ENCODE measurements at places on chromosomes 11 and 22. TPM values are rescaled to one million over a fixed set of nuclear protein-coding genes. Genes with fewer than 3 reads are reported as not detected.

GRCh38 chr11:75785187-75785586, 16.6 kb downstream of the DGAT2 start:
- DNase-seq, result no peak
- H3K36me3 ChIP-seq, result no peaks in the 10 kb centered on the region
- H3K27me3 ChIP-seq, result no peaks in the 10 kb centered on the region
- no peak overlapping the region for H3K4me3 ChIP-seq
- no peaks in the 10 kb centered on the region for H3K4me1 ChIP-seq

GRCh38 chr11:73951797-73952196, 971 bp downstream of the DNAJB13 start:
- H3K4me1 ChIP-seq, result peaks cover 11% of the 10 kb centered on the region
- no peaks in the 10 kb centered on the region for H3K36me3 ChIP-seq
- DNase-seq, result no peak

- H3K27me3 ChIP-seq, result no peaks in the 10 kb centered on the region
- H3K4me3 ChIP-seq, result peak overlapping the region; percentile 63
- no peak for DNase-seq
- peak overlapping the region; percentile 71 for H3K27ac ChIP-seq
- peaks cover 6% of the 10 kb centered on the region for H3K36me3 ChIP-seq
- peaks cover 6% of the 10 kb centered on the region for H3K4me1 ChIP-seq
Observed at GRCh38 chr11:10451426-10452116, 3.5 kb upstream of the AMPD3 start.

DNA sequence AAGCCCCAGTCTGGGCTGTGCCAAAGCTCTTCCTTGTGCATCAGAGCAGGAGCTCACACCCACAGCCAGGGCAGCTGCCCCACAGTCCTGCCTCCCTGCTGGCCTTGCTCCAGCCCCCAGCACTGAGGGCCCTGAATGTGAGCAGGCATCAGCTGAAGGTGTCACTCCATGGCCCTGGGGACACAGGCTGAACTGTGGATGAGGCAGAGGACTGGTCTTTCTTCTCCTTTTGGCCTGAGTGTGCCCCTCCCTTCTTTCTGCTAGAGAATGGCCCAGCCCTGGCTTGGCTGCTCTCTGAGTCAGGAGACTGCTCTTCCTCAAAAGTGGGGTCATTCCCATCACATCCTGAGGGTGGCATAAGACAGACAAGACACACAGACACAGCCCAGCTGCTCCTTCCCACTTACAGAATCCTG, 16.2 kb downstream of the OTOG start:
- H3K27me3 ChIP-seq, result peaks cover 29% of the 10 kb centered on the region
- H3K4me1 ChIP-seq, result no peaks in the 10 kb centered on the region
- H3K27ac ChIP-seq, result no peak overlapping the region
- DNase-seq, result peak; percentile 24
- no peak overlapping the region for H3K4me3 ChIP-seq

Gene ART1
- total RNA-seq, result not detected

Gene OR8G1
- total RNA-seq, result not detected

Gene OR4C13
- total RNA-seq, result not detected

GRCh38 chr11:130300567-130300966, 14.2 kb downstream of the ZBTB44 start:
- peaks cover 16% of the 10 kb centered on the region for H3K4me1 ChIP-seq
- no peaks in the 10 kb centered on the region for H3K27me3 ChIP-seq
- peaks cover 10% of the 10 kb centered on the region for H3K36me3 ChIP-seq
- H3K4me3 ChIP-seq, result no peak overlapping the region
- H3K27ac ChIP-seq, result no peak overlapping the region
- DNase-seq, result no peak

Gene GSTP1
- total RNA-seq, result 1,733 TPM

Gene NUP160
- total RNA-seq, result 32.0 TPM

DNA sequence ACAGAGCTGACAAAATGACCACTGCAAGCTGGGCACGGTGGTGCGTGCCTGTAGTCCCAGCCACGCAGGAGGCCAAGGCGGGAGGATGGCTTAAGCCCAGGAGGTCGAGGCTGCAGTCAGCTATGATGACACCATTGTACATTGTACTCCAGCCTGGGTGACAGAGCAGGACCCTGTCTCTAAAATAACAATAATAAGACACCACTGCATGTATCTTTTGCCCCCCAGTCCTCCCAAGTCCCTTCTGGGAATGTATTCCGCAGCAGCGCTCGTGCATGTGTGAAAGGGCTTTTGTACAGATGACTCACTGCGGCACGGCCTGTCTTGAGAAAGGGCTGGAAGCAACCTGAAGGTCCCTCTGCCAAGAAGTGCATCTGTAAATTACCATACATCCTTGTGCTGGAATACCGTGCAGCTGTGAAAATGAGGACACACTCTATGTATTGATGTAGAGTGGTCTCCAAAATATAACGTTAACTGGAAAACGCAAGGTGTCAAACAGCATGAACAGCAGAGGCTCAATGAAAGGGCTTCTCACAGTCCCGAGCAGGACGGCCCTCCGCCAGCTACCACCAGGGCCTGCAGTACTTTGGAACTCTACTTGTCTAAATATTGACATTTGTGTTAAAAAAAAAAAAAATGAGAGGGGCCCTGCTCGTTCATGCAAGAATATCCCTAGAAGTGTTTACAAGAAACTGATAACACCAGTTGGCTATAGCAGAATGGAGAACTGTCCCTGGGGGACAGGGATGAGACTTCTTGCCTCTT, 9.0 kb upstream of the CDC42EP2 start:
- no peak for DNase-seq
- no peak overlapping the region for H3K27ac ChIP-seq
- peaks cover 24% of the 10 kb centered on the region for H3K4me1 ChIP-seq
- no peak overlapping the region for H3K4me3 ChIP-seq
- H3K36me3 ChIP-seq, result no peaks in the 10 kb centered on the region

GRCh38 chr22:35882211-35883030, 146.2 kb downstream of the RBFOX2 start:
- H3K27me3 ChIP-seq, result no peaks in the 10 kb centered on the region
- H3K4me1 ChIP-seq, result peaks cover 27% of the 10 kb centered on the region
- no peak overlapping the region for H3K27ac ChIP-seq
- DNase-seq, result no peak

- H3K27me3 ChIP-seq, result peaks cover 11% of the 10 kb centered on the region
- H3K27ac ChIP-seq, result no peak overlapping the region
- DNase-seq, result no peak
- H3K4me3 ChIP-seq, result no peak overlapping the region
- no peaks in the 10 kb centered on the region for H3K36me3 ChIP-seq
- no peaks in the 10 kb centered on the region for H3K4me1 ChIP-seq
Observed at GRCh38 chr11:101264306-101264705, 134.7 kb upstream of the PGR start.

DNA sequence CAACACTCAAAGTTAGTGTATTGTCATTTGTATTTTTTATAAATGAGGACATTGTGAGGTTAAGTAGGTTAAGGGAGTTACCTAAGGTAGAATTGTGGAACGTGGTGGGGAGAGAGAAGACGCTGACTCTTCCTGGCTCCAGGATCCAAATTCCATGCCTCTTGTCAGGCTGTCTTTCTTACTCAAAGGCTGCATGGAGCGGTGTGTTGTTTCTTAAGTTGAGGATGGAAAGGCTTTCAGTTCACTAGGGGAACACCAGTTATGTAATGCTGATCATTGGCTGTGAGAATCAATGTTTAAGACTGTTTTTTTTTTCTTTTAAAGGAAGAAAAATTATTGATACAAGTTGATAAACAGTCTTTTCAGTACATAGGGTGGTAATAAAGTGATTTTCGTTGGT, 2.9 kb downstream of the UBE2L3 start:
- H3K4me1 ChIP-seq, result peaks cover 43% of the 10 kb centered on the region
- no peak for DNase-seq
- peaks cover 30% of the 10 kb centered on the region for H3K36me3 ChIP-seq
- peak overlapping the region; percentile 83 for H3K4me3 ChIP-seq
- H3K27ac ChIP-seq, result peak overlapping the region; percentile 90

DNA sequence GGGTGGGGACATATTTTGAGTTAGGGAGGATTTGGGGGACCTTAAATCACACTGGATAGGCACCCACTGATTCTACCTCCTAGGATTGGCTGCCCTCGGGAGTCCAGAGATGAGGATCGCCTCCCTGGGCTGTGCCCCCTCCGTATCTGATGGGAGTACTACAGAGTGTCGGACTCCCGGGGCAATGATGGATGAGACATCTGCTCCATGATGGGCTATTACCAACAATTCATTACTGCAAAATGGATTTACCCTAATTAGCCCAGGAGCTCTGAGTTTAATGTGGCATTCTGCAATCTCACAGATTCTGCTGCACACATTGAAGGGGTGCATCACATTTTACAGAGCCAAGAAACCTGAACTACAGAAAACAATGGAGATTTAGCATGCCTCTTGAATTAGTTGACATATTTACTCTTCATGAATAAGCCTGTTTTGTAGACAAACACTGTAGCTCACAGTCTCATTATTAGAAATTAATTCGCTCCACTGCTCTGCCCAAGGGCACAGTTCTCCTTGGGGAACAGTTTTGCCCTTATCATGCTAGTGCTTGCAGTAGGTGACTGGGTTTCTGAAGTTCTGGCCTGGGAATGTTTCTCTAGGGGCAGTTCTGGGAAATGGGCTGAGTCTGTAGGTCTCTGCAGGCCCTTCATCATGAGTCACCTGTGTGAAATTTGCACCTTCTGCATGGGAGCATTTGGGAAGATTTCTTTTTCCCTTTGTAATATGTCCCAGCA, 217.1 kb upstream of the PLET1 start:
- no peak overlapping the region for H3K4me3 ChIP-seq
- no peak overlapping the region for H3K27ac ChIP-seq
- no peaks in the 10 kb centered on the region for H3K36me3 ChIP-seq
- peak; percentile 32 for DNase-seq
- peaks cover 55% of the 10 kb centered on the region for H3K27me3 ChIP-seq

Gene MUC2
- 0.02 TPM for total RNA-seq

Gene CCDC81
- total RNA-seq, result 0.47 TPM

DNA sequence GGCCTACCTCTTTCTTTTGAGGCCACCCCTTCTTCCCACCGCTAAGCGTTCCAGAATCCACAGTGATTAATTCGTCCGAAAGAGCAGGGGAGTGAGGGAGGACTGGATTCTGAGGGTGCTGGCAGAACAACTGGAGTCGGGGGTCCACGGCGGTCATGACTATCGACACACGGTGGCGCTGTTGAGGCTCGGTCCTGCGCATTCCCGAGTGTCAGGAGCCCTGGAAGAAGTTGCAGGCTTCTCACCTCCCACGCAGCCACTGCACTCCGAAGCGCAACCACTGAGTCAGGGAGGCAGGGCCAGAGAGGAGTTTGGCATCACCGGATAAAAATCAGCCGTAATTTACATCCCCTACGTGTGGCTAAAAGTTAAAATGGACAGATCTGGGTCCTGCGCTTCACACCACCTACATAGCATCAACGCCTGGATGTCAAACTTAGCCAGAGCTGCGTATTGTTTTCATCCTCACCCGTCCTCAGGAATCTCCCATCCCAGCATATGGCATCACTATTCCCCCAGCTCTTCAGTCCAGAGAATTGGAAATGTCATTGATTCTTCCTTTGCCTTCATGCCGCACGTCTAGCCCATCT, 10.7 kb upstream of the CTSF start:
- H3K27ac ChIP-seq, result no peak overlapping the region
- no peak overlapping the region for H3K4me3 ChIP-seq
- H3K27me3 ChIP-seq, result peaks cover 28% of the 10 kb centered on the region

GRCh38 chr22:45672564-45673481, 1.2 kb downstream of the ATXN10 start:
- peaks cover 24% of the 10 kb centered on the region for H3K36me3 ChIP-seq
- no peak for DNase-seq
- H3K4me1 ChIP-seq, result peaks cover 30% of the 10 kb centered on the region
- peak overlapping the region; percentile 93 for H3K27ac ChIP-seq
- H3K4me3 ChIP-seq, result peak overlapping the region; percentile 88

Gene TLCD5
- 9.6 TPM for total RNA-seq

DNA sequence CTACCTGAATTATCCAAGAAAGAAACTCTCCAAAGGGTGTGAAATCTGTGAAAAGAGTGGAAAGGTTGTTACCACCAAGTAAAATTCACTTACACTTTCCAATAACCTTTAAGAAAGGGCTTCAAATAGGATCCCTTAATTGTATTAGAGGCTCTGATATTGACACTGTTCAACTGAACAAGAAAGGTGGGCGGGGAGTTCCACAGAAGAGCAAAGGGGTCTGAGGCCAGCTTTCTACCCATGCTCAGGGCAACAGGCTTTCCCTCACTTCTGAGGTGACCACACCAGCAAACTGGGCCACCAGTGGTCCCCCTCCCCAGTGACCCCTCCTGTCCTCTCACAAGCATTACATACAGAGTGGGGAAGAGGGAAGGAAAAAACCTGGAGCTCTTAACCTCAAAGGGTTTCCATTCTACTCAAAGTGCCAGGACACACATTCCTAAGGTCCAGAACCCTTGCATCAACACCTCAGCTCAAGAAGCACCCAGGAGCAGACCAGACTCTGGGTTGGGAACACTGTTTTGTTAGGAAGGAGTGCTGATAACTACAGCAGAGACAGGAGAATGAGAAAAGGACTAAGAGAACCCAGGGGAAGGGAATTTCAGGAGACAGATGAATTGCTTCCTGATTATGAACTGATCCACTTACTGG, 71.6 kb upstream of the AKIP1 start:
- H3K4me3 ChIP-seq, result no peak overlapping the region
- no peaks in the 10 kb centered on the region for H3K36me3 ChIP-seq
- no peaks in the 10 kb centered on the region for H3K27me3 ChIP-seq
- H3K27ac ChIP-seq, result no peak overlapping the region
- peaks cover 18% of the 10 kb centered on the region for H3K4me1 ChIP-seq

Gene C11orf91
- 2.8 TPM for total RNA-seq

Gene CRYBB1
- not detected for total RNA-seq

DNA sequence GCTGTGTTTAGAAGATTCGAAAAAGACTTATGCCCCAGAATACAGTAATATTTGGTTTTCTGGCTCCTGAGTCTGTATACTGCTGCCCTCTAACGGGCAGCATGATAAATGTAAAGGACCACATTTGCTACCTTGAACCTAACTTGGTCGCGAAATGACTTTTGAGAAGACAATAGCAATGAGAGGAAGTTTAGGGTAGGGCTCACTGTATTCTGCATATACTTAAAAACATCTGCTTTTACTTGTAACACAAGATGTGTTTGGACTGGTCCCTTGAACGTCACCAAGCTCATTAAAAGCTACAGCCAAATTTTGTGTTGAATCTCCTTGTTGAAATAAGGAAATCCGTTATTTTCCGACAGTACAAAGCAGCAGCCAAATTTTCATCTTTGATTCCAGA, 309.1 kb downstream of the SWAP70 start:
- peaks cover 6% of the 10 kb centered on the region for H3K4me1 ChIP-seq
- H3K27me3 ChIP-seq, result no peaks in the 10 kb centered on the region
- no peaks in the 10 kb centered on the region for H3K36me3 ChIP-seq
- DNase-seq, result peak; percentile 60

Gene KMT5B
- total RNA-seq, result 46.4 TPM

GRCh38 chr11:131618201-131618600, 247.8 kb downstream of the NTM start:
- H3K4me3 ChIP-seq, result no peak overlapping the region
- H3K4me1 ChIP-seq, result no peaks in the 10 kb centered on the region
- no peaks in the 10 kb centered on the region for H3K27me3 ChIP-seq

- no peak overlapping the region for H3K4me3 ChIP-seq
- H3K27me3 ChIP-seq, result peaks cover 6% of the 10 kb centered on the region
- peak; percentile 15 for DNase-seq
Observed at GRCh38 chr11:68998390-68998911, 14.6 kb downstream of the MRGPRF start.

GRCh38 chr22:20798974-20799373, 25.1 kb downstream of the SERPIND1 start:
- no peak for DNase-seq
- no peak overlapping the region for H3K4me3 ChIP-seq
- H3K27me3 ChIP-seq, result no peaks in the 10 kb centered on the region
